Activated naive CD4-positive, alpha-beta T cell treated with anti-CD3 and anti-CD28 coated beads, Interleukin-2, amount 10 ng/mL, durations not matched to agents 7 days and 5 days (primary cell): ENCODE measurements at places on chromosomes 4 and X.

DNA sequence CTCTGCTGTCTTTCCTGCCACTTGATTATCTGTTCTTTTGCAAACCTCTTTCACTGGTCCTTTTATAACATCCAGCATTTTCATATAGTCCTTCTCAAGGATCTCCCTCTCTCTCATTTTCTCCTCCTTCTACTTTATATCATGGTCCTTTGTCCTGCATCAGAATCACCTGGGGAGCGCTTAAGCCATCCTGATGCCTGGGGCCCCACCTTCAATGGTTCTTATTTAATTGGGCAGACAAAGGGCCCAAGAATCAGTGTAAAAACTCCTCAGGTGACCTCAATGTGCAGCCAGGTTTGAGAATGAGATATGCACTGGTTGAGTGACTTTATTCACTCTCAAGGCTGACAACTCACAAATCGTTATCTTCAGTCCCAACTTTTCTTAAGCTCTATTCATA, 283.9 kb downstream of the UNC5C start:
- no peak for DNase-seq

GRCh38 chr4:142203505-142203904, 567.1 kb downstream of the IL15 start:
- DNase-seq: no peak

- no peak for DNase-seq
Measured at GRCh38 chr4:80897537-80898303, 132.8 kb upstream of the BMP3 start.

DNA sequence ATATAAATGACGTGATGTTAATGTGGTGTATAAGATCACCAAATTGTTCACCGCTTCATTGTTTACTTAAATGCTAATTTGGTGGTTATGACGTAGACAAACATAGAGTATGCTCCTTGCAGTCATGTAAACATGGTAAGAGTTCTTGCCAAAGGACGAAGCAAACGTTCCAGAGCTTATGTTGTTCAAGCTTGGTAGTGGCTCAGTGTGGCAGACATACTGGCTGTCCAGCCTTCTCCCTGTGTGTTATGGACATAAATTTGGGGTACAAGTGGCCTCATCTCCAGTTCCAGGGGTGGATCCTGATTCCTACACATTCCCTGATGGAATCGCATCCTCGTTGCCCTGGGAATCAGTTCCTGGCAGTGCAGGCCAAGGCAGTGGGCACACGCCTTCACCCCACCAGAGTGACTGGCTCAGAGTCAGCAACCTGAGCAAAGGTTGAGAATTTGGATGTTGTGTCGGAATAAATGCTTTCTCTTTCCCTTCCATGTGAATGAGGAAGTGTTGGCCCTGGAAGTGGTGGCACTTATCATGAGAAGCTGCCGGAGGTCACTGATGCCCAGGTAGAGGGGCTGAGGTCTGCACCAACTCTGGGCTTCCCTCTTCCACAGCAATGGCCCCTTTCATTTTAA, 25.4 kb downstream of the F11 start:
- no peak for DNase-seq

GRCh38 chr4:73762409-73762808, 22.0 kb downstream of the CXCL8 start:
- DNase-seq: no peak

GRCh38 chr4:173001571-173001970, 167.0 kb upstream of the GALNT7 start:
- no peak for DNase-seq

DNA sequence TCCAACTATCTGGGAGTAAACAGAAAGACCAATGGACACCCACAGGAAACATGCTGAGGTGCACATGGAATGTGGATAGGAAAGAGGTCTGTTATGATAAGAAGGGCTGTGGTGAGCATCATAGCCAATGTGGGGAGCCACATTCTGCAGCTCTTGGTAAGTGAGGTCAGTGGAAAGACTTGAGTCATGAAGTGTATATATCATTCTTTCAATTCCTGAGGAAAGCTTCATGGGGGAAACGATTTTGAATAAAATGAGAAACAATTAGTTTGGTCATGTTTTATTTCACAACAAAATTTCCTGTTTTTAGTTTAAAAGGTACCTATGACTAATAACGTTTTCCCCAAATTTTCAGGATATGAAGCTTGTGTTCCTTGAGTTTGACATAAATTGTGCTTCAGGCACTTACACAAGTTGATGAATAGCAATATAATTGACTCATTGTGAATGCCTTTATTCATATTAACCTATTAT, 41.4 kb upstream of the RASSF6 start:
- DNase-seq: no peak

DNA sequence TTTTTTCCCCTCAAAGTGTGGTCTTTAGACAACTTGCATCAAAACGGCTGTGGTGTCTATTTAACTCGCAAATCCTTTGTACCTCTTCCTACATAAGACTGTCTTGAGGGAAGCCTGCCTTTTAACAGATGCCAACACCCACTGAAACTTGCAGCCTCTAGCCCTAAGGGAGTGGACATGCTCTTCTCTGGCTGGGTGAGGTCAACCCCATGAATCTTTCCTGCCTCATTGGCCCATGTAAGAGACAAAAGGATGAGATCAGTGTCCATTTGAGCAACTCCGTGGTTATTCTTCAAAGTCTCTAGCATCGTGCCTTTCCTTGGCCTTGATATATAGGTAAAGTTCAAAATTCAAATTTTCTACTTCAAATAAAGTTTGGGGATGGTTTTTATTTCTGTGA, 134.7 kb downstream of the SHROOM3 start:
- no peak for DNase-seq
